ENCODE measurements at places on chromosomes 5 and 9. TPM values are rescaled to one million over a fixed set of nuclear protein-coding genes. Genes with fewer than 3 reads are reported as not detected.

GRCh38 chr5:26833596-26833995, 204.8 kb downstream of the CDH9 start:
- DNase-seq, result no peak

GRCh38 chr9:121200356-121200755, 1.3 kb downstream of the RAB14 start:
- no peak for DNase-seq

DNA sequence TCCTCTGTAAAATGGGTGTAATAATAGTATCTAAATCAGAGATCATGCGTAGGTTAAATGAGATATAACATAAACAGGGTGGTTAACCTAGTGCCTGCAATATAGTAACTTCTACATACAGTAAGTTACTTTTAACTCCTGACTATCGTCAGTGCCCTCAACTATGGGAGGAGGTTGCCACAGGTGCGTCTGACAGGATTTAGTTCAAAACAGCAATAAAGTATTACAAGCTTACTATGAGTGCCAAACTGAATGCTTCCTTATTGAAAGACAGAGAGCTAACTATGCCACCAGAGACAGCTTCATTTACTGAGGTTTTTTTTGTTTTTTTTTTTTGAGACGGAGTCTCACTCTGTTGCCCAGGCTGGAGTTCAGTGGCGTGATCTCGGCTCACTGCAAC, 209.0 kb downstream of the ADAMTSL1 start:
- DNase-seq, result no peak

DNA sequence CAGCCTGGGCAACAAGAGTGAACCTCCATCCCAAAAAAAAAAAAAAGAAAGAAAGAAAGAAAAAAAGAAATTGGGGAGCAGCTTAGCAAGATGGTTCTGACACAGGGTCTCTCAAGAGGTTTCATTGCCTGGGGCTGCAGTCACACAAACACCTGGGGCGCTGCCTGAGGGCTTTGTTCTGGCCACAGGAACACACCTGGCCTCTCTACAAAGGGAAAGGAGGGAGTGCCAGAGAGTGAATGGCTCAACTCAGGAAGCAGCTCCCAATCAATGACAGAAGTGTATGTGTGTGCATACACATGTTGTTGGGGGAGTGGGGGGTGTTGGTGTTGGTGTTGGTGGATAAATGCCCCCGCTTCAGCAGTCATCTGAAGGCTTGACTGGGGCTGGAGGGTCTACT, 32.4 kb upstream of the CTNNA1 start:
- no peak for DNase-seq

GRCh38 chr5:96661855-96662724, at the start of gene CAST:
Gene CAST (plus strand): TSS chr5:96662376. CDS start chr5:96662423, 47 bp downstream.
- peak; percentile 98 for DNase-seq

GRCh38 chr5:150175076-150175475, 8.5 kb downstream of the CDX1 start:
- DNase-seq, result no peak

GRCh38 chr9:32875242-32875641, 91.9 kb downstream of the TMEM215 start:
- DNase-seq, result no peak

- no peak for DNase-seq
These were observed 2.7 kb downstream of the TNFAIP8 start for GRCh38 chr5:119358530-119358900.

DNA sequence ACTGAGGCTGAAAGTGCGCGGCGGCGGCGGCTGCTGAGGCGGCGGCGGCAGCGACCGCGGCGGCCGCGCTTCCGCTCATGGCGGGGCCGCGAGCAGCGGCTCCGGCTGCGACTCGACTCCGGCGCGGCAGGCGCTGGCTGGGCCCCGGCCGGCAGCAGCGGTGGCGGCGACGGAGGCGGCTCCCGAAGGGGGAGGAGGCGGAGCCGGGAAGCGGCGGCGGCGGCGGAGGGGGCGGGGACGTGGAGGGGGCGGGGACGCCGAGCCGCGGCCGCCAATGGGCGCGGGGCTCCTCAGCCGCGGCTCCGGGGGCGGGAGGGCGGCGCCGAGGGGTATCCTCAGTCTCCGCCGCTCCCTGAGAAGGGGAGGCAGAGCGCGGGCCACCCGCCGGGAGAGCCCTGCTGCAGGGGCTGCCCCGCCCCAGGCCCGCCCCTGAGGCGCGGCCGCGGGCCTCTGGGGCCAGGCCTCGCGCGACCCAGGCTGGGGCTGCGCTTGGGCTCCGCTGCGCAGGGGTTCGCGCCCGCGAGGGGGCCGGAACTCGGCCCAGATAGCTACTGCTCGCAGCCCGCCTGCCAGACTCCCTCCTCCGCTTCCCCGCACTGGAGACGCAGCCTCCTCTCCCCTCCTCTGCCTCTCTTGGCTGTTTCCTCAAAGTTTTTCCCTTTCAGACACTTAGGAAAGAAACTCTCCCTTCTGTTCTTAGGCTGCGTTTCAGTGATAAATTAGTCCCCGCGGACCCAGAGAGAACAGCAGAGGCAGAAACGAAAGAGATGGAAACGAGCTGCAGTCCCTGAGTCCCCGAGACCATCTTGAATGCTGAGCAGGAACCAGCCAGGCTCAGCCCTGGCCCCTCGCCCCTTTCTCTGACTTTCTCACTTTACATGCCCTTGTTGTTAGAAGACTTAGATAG, 85.0 kb upstream of the MELK start:
- peak; percentile 93 for DNase-seq

- DNase-seq, result no peak
These were observed 61.8 kb downstream of the GGTA1 start for GRCh38 chr9:121437891-121438290.

DNA sequence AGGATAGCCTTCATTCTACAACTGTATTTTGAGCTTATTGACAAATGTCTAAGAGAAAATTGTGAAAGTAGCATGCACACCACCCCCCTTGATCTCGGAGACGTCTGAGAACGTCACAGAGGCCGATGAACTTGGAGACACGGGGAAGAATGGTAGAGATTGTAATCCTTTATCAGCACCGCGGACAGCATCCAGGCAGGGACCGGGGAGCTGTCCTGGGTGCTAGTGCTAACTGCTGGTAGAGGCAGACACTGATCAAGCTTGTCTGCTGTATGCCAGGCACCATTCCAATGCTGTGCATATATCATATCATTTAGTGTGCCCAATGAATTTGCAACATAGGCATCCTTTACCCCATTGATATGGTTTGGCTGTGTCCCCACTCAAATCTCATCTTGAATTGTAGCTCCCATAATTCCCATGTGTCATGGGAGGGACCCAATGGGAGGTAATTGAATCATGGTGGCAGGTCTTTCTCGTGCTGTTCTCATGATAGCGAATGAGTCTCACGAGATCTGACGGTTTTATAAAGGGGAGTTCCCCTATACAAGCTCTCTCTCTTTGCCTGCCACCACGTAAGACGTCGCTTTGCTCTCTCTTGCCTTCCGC, 98.8 kb downstream of the LHX2 start:
- DNase-seq, result no peak

GRCh38 chr9:93022066-93022465, 36.4 kb upstream of the SUSD3 start:
- no peak for DNase-seq

DNA sequence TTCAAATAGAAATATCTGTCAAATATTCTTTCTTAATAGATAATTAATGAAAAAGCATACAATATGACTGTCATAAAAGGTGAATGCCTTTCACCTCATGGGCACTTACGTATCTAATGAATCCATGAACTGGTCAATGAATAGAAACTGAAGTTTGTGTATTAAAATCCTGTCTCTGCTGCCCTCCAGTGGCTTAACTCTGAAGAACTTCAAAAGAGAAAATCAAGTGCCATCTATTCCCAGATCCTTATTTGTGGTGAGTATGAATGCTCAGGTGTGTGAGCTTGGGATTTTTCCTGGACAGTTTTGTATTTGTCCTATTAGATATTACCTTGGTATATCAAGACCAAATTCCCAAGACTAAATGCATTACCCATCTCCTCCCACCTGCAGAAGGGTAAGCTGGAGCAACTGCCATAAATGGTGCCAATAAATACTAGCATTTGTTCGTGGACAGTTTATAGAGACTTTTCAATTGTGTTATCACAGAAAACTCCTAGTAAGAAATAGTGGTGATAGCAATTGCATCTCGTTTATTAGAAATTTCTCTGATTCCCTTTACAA, 44.0 kb upstream of the SVEP1 start:
- no peak for DNase-seq

GRCh38 chr9:134190232-134191121, 26.1 kb upstream of the RNU6ATAC start:
- DNase-seq, result no peak

DNA sequence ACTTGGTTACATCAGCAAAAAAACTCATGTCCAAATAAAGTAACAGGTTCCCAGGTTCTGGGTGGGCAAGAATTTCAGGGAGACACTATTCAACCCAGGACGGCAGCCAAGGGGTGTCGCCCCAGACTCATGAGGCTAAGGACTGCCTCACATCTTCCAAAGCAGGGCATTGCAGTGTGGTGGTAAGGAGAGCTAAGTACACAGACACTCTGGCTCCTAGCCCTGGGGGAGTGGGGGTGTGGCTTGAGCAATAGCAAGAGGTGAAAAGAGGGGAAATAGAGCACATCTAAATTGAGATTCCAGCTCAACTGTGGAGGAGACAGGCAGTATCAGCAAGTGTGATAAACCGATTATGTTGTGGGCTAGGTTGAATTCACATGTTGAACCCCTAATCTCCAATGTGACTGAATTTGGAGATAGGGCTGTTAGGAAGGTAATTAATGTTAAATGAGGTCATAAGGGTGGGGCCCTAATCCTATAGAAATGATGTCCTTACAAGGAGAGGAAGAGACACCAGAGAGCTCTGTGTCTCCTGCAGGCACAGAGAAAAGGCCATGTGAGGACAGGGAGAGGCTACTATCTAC, 49.9 kb upstream of the MARCHF11 start:
- no peak for DNase-seq

Gene PITX1
- total RNA-seq, result 7.1 TPM

Gene SHOC1
- total RNA-seq, result not detected

Gene GABRG2
- total RNA-seq, result 0.39 TPM

Measured in esophagus muscularis mucosa (tissue), 4 donors.